ENCODE measurements at places on chromosomes 1 and 21.

DNA sequence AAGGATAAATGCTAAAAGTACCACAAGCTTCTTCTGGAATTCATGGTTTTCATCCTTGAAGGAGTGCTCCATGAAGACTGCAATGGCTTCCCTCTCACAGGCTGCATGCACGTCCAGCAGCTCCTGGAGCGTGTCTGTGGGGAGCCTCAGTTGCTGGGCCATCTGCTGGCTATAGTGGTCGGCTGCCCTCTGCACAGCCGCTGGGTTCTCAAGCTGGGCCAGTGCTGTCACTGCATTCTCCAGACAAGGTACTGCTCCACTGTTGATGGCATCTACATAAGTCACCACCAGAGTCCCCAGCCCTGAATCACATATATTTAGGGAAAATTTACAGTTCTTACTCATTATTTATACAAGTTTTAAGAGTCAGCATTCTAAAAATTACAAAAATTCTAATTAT is 8.7 kb downstream of the GBP4 start:
- DNase-seq: no peak

DNA sequence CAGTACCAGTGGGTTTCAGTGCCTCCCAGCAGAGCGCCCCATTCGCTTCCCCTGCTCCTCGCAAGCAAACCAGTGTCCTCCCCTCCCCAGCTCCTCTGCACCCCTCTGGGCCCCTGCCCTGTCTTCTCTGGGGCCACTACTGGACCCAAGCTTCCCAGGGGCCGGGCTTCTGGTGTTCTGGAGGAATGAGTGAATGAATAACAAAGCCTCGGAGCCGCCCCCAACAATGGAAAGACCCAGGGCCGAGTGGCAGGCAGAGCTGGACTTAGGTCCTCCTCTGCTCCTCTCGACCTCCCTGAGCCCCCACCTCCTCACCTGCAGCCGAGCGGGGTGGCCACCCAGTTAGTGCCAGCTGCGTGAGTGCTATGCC is 37.6 kb downstream of the MATN1 start:
- DNase-seq: no peak

- DNase-seq: no peak
Measured at GRCh38 chr1:78222960-78223358, 177.2 kb downstream of the GIPC2 start.

- no peak for DNase-seq
Measured at GRCh38 chr1:7232441-7233236, 447.4 kb downstream of the CAMTA1 start.

DNA sequence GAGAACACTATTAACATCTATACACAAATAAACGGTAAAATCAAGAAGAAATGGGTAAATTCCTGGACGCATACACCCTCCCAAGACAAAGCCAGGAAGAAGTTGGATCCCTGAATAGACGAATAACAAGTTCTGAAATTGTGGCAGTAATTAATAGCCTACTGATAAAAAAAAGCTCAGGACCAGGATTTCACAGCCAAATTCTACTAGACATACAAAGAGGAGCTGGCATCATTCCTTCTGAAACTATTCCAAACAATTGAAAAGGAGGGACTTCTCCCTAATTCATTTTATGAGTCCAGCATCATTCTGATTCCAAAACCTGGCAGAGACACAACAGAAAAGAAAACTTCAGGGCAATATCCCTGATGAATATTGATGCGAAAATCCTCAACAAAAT is 70.7 kb upstream of the FMO3 start:
- DNase-seq: no peak

DNA sequence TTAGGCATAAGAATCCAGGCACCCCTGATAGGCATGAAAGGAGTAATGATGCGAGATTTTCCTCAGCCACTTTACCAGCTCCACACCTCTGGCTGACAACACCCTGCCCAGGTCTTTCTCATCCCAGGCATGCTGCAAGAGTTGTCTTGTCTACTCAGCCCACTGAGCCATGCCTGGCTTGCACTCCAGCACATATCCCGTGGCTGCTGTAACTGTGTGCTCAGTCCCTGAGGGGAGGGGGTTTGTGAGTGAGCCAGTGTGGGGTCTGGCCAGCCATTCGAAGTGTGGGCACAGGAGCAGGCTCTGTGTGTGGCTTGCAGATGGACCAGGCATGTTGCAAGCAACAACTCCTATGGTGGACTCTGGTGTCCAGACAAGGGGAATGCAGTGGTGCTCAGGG is 529.6 kb downstream of the ADGRL2 start:
- DNase-seq: no peak

GRCh38 chr21:44569861-44570517 is 3.5 kb upstream of the KRTAP10-4 start:
- no peak for DNase-seq

DNA sequence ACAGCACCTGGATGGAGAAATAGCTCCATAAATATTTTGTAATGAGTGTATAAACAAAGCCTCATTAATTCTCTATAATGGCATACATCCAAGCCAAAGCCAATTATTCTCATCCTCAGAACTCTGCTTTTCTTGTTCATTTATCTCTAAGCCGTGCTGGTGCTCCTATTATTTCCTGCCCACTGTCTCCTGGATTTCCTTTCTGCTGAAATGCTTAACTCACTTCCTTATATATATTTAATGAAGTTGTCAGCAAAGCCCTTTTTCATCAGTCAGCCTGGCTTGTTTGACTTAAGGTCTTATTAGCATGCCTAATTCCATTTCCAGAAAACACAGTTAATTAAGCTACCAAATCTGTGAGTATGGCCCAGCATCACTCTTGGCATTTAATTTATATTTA is 93.4 kb downstream of the SLC25A24 start:
- no peak for DNase-seq

GRCh38 chr1:56017336-56017735 is 562.0 kb downstream of the PLPP3 start:
- no peak for DNase-seq

DNA sequence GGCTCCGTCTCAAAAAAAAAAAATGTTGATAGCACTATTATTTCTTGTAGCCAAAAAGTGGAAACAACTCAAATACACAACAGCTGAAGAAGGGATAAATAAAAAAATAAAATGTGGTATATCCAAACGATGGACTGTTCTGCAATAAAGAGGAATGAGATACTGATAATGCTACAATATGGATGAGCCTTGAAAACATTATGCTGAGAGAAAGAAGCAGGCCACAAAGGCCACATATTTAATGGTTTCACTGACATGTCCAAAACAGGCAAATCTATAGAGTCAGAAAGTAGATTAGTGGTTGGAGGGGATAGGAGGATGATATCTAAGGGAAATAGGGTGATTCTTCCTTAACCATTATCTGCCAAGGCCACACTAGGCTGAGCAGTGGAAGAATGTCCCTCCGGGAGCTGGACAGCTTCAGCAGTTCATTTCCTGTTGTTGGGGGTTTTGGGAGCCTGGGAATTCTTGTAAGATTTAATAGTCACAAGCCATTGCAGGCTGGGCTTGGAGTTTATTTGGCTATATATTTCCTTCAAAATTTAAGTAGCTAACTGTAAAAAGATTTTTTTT is 53.5 kb downstream of the ST3GAL3 start:
- DNase-seq: no peak

DNA sequence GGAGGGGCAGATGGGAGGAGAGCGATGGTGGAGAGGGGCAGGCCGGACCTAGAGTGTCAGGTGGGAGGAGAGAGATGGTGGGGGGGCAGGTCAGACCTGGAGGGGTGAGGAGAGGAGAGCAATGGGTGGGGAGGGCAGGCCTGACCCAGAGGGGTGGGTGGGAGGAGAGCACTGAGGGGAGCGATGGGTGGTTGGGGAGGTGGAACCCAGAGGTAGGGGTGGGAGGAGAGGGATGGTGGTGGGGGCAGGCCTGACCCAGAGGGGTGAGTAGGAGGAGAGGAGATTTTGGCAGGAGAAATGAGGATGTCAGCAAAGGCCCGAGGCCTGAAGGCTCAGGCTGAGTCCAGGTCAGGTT is 157.3 kb upstream of the VAMP3 start:
- DNase-seq: no peak

- no peak for DNase-seq
Measured at GRCh38 chr1:179831852-179832699, 45.5 kb downstream of the TOR1AIP2 start.

DNA sequence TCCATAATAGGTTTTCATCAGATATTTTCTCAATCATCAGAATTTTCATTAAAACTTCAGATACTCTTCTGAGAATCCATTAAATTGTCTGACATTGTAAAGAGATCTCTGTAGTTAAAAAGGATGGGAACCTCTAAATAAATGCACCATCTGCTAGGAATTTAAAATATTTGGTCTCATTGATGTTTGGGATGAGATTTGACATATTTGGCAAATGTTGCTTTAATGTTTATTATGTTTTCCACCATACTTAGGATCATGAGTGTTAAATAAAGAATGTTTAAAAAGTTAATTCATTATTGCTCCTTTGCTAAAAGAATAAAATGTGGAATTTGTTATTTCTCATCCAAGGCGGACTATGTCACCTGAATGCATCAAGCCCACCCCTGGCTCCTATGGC is 85.5 kb upstream of the VANGL1 start:
- no peak for DNase-seq

DNA sequence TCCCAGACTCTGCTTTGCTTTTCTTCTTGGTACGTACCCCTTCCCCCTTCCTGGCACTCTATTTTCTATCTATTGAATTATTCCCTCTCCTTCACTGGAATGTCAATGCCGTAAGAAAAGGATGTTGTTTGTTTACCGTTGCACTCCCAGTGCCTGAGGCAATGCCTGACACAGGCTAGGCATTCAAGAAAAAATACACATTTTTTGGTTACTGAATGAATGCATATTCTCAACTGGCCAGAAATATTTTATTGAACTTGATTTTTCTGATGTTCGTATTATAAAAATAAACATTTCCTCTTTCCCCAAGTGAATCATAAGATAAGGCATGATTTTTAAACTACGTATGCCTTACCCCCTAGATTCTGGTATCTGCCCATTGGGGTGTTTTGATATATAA is 41.2 kb downstream of the GNG12 start:
- DNase-seq: no peak

- DNase-seq: no peak
Measured at GRCh38 chr1:101592845-101593244, 356.0 kb downstream of the S1PR1 start.

GRCh38 chr1:106360252-106360651 is 696.2 kb upstream of the PRMT6 start:
- DNase-seq: no peak

DNA sequence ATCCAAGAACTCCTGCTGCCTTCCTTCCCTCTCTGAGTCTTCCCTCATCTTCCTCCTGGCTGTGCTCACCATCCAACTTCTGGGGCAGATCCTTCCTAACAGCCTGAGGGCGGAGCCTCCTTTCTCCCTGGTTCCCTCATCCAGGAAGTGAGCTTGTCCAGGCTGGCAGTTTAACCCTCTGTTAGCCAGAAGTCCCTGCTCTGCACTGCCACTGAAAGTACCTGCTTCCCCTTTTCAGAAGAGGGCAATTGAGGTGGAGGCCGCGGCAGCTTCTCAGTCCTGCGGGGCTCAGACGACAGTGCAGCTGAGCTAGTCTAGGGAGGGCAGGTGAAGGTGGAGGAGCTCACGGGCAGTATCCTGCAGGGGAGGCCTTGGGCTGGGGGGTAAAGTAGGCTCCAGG is 149.1 kb downstream of the FCRL5 start:
- no peak for DNase-seq

DNA sequence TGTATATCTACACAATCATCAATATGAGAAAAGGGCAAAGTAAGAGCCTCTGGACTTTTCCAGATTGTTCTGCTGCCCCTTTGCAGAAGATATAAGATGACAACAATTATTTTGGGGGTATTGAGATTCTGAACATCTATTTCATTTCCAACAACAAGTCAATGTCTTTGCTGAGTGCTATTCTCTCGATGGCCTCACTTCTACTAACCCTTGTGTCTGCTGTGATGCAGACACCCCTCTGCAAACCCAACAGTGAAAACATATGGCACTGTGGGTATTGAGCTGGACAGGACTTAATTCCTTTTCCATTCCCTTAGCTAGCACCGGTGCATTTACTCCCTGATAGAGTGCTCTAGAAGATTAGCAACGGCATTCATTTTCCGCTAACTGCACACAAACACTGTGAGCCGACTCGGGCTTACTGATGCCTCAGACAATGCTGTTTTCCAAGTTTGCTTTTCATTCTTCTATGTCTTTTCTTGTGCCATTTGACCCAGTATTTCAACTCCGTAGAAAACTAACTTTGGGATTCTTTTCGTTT is 33.4 kb upstream of the SMYD2 start:
- DNase-seq: no peak

- DNase-seq: no peak
Measured at GRCh38 chr1:202981939-202982338, 14.9 kb upstream of the CYB5R1 start.

GRCh38 chr1:240001177-240001740 is 90.4 kb upstream of the FMN2 start:
- DNase-seq: no peak

DNA sequence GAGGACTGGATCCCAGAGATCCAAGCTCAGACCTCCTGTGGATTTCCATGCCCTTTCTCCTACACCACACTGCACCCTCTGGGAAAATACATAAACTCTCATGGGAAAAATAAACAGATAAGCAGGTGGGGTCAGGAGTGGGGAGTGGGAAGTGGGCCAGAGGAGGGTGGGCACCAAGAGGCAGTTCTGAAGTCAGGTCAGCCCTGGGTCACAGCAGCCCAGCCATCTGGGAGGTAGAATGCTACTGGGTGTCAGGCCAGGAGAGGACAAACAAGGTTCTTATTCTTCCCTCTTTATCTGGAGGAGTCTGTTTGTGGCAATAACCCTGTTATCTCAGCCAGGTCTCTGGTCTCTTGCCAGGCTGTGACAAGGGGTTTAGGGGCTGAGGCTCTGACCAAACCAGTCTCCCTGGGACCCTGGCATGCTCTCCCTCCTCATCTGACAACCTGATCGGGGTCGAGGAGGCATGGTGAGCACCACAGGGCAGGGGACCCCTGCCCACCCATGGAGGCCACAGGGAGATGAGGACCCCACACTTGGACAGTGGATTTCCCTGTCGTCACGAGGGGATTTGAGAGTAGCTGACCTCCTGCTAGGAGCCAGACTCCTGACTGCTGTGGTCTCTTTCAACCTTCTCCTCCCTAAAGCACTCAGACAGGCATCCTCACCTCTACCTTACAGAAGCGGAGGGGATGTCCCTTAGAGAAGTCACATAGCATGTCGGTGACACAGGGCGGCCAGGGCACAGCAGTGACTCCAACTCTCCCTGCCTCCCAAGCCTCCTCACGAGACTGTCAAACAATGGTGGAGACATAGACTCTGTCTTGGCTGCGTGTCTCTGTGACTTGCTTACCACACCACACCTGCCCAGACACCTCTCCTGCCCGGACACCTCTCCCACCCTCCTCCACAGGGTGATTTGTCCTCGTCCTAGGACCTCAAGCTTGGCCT is 51.3 kb upstream of the IFFO2 start:
- no peak for DNase-seq
